ENCODE measurements at places on chromosomes 11 and 22.

- DNase-seq: no peak
Observed at GRCh38 chr11:90884181-90884580, 661.3 kb upstream of the CHORDC1 start.

GRCh38 chr22:33112580-33112979 lies 54.4 kb upstream of the SYN3 start:
- no peak for DNase-seq

DNA sequence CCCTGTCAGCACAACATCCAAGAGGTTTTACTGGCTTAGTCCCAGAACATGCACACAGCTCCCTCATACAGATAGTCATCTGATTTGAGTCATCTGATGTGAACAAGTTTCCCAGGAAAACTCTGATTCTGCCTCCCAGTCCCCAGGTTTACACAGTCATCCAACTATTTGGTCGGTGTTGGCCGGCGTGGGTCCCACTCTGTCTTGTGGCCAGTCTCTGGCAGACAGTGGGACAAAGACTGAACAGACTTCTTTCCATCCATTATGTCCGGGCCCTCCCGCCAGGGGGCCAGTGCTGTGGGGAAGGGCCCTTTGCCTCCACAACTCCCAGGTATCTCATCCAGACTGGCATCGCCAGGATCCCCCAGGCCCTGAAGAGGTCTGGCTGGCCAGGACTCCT lies 60.0 kb downstream of the BTG4 start:
- no peak for DNase-seq

DNA sequence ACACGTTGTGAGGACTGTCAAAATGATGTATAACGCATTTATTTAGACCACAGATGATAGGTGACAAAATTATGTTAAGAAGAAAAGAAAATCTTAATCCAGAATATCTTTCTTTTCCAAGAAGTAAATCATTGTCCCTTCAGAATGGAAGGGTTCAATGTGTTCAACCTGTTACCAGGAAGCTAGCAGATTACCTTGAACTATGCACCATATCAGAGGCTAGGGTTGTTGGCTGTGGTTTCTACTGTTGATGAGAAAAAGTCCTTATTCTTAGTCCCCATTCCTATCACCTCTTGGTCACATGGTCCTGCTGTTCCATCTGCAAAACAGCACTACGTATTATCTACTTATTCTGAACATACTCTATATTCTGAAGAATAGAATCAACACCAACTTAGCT lies 339.5 kb upstream of the CADM1 start:
- DNase-seq: no peak

DNA sequence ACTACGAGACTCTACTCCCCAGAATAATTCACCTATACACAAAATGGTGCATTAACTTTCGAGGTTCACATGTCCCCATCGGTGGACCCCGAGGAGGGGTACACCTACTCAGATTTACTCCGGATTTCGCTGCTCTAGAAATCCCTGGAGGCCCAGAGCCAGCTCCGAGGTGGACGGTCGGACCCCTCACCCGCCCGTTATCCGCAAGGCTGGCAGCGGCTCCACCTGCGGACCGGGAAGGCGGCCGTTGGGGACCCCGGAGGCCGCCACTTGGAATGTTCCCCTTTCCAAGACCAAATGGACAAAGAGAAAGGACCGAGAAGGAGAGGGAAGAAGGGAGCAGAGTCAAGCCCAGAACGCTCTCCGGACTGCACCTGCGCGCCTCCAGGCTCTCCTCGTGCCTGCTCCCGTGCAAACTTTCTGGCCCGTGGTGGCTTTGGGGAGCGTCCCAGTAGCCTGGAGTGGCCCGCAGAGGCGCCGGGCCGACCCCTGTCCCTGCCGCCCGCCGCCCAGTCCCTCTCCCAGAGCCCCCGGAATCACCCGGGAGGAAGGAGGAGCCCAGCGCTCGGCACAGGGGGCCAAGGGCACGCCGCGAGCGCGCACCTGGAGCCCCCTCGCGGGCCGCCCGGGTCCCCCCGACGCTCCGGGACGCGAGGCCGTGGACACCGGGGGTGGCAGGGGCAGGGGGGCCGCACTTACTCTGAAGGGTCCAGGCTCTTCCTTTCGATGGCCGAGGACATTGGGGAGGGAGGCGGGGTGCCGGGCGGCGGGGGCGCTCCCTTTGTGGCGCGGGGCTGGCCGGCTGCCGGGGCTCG lies 23.0 kb downstream of the LMO2 start:
- no peak for DNase-seq

- no peak for DNase-seq
Observed at GRCh38 chr11:95908826-95909225, 15.1 kb downstream of the MTMR2 start.

DNA sequence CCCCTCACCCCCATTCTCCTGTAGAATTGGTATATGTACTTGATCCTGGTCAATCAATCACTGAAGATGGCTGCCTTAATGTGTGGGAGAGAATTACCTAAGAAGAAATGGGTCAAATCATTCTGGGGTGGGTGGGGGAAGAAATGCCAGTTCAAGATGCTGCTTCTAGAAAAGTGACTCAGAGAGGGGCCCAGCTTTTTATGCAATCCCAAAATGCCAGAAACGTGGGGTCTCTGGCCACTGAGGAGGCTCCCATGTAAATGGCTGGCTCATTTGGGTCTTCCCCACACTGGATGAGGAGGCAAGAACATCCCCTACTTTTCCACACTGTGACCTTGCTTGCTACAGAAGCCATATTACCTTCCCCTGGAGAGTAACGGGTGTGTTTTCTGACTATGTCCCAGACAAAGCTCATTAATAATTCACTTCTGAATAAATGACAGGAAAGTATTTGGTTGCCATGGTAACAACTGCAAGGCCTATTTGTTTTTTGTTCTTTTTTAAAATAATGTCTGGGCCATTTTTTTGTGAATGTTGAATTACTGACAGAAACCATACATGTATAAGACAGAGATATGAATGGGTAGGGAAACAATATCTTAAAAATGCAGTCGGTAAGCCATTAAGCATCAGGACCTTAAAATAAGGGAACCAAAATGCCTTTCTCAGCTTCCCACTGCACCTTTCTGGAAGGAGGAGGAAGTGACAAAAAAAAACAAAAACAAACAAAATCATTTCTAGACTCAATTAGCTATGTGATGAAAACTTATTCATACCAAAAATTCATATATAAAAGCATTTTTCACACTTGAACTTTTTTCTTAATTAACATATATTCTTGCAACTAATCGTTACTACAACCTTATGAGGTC lies 32.0 kb downstream of the SLC1A2 start:
- DNase-seq: no peak
